Immature natural killer cell (primary cell): ENCODE measurements at places on chromosomes 6 and 20. TPM values are rescaled to one million over a fixed set of nuclear protein-coding genes. Genes with fewer than 3 reads are reported as not detected.

- peaks cover 6% of the 10 kb centered on the region for H3K4me1 ChIP-seq
- no peak for DNase-seq
- no peak overlapping the region for H3K4me3 ChIP-seq
- no peaks in the 10 kb centered on the region for H3K36me3 ChIP-seq
- H3K27ac ChIP-seq: no peak overlapping the region
Measured at GRCh38 chr6:62283796-62284411, 2.1 kb downstream of the KHDRBS2 start.

COL19A1 gene
- polyA plus RNA-seq: not detected

FAM184A gene
- polyA plus RNA-seq: not detected

DNA sequence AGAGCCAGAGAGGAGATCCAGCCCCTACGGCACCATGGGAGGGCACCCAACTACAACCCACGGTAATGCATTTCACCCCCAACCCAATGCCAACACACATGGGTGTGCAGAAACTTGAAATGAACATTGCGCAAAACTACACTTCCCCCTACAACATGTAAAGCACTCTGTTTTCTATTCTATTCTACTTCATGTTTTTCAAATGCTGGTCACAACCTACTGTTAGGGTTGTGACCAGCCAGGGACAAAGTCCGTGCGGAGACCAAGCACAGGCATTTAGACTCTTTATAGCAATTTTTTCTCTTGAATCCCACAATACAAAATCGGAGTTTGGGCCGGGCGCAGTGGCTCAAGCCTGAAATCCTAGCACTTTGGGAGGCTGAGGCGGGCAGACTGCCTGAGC is 90.6 kb downstream of the MRPL14 start:
- peaks cover 6% of the 10 kb centered on the region for H3K27me3 ChIP-seq
- H3K27ac ChIP-seq: no peak overlapping the region
- no peaks in the 10 kb centered on the region for H3K36me3 ChIP-seq
- DNase-seq: no peak
- no peaks in the 10 kb centered on the region for H3K4me1 ChIP-seq

DNA sequence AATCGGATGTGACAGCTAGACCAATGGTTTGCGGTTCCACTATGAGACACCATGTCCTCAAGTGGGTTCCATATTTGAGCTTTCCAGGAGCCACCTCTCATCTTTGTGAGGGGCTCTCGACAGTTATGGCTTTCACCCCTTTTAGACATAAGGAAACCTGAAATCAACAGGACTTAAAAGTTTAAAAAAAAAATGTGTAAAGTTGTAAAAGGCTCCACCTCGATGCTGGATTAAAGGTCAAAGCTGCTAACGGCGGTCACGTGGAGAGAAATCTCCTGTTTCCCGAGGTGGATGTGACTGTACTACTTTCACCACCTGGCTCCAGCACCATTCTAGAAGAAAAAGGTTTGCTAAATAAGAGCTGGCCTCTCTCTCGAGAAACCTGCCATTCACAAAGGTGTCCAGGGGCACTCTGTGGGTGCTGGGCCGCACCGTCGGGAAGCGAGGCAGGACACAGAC is 542 bp downstream of the ATP5F1E start:
- H3K36me3 ChIP-seq: peaks cover 26% of the 10 kb centered on the region
- peak overlapping the region; percentile 93 for H3K4me3 ChIP-seq
- DNase-seq: no peak
- peaks cover 57% of the 10 kb centered on the region for H3K4me1 ChIP-seq

PAX1 gene
- not detected for polyA plus RNA-seq

DNA sequence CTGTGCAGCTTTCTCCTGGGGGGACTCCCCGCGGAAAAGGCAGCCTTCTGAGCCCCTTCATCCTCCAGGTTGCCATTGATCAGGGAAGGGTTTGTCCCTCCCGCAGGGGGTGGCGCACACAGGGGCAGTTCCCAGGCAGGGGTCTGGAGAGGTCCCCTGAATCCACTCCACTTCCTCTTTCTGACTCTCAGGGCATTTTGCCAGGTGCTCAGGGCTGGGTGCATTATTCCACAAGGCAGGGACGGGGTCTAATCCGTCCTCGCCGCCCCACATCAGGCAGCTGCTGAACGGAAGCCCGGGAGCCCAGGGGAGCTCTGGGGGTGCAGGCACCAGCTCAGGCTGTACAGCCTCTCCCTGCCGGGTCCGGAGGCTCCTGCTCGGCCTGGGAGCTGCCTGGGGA is 180.9 kb downstream of the TTLL2 start:
- peaks cover 2% of the 10 kb centered on the region for H3K27me3 ChIP-seq
- H3K27ac ChIP-seq: no peak overlapping the region
- H3K4me1 ChIP-seq: no peaks in the 10 kb centered on the region
- no peak for DNase-seq
- no peaks in the 10 kb centered on the region for H3K36me3 ChIP-seq

PAK5 gene
- polyA plus RNA-seq: not detected

DNA sequence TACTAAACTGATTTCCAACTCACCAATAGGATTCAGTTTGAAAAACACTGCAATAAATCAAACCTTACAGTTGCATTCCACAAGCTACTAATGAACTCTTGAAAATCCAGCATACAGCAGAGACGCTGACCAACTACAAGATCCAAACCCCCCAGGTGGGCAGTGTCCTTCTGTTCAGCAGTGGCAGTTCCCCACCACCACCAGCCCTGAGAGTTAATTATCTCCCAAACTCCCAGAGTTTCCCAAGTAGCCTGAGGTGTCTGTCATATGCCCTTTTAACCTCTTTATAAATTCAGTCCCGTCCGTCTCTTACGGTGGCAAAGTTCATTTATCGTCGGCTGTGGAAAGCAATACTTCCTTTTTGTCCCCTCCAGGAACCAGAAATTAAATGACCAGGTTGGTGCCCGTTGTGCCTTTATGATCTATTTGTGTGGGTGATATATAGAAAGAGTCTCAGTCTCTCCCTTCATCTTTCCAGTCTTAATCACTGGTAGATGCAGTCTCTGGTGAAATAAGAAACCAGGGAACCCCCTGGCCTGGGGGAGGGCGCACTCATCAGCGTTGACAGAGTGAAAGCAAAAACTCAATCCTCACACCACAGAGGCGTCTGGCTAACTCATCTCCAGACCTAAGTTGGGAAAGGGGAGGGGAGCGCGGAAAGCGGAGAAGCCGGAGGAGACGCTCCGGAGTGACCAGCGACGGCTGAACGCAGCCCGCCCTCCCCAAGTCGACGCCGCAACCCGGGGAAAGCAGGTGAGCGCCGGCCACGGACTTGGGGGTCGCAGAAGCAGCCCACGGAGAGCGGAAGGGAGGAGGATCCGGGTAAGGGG is 717 bp downstream of the MRPL14 start:
- H3K4me3 ChIP-seq: peak overlapping the region; percentile 92
- peaks cover 53% of the 10 kb centered on the region for H3K4me1 ChIP-seq
- peaks cover 7% of the 10 kb centered on the region for H3K27me3 ChIP-seq
- peak overlapping the region; percentile 95 for H3K27ac ChIP-seq
- DNase-seq: peak; percentile 65

DNA sequence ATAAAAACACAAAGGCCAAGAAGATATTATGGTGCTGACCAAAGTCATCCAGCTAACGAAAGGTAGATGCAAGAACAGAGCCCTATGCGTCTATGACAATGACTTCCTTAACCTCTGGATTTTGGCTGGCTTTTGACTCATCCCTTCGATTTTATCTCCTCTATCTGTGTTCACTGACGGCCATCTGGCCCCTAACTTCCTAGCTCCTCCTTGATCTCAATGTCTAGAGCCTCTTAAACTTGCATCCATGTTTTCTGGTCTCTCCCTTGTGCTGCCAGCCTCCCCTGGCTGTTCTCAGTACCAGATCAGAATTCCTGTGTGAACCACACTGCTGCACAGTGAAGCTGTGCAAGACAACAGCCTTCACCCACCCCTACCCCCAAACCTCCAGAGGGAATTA is 452.9 kb downstream of the UTRN start:
- no peak overlapping the region for H3K4me3 ChIP-seq
- H3K36me3 ChIP-seq: peaks cover 45% of the 10 kb centered on the region
- H3K4me1 ChIP-seq: peaks cover 11% of the 10 kb centered on the region
- no peak for DNase-seq
- peaks cover 14% of the 10 kb centered on the region for H3K27me3 ChIP-seq

C6orf132 gene
- 0.10 TPM for polyA plus RNA-seq

HUS1B gene
- polyA plus RNA-seq: 1.7 TPM

GRCh38 chr6:113451049-113451448 is 406.1 kb upstream of the MARCKS start:
- no peak overlapping the region for H3K27ac ChIP-seq
- H3K36me3 ChIP-seq: no peaks in the 10 kb centered on the region
- no peak overlapping the region for H3K4me3 ChIP-seq
- peaks cover 2% of the 10 kb centered on the region for H3K27me3 ChIP-seq
- no peak for DNase-seq
- no peaks in the 10 kb centered on the region for H3K4me1 ChIP-seq

DNA sequence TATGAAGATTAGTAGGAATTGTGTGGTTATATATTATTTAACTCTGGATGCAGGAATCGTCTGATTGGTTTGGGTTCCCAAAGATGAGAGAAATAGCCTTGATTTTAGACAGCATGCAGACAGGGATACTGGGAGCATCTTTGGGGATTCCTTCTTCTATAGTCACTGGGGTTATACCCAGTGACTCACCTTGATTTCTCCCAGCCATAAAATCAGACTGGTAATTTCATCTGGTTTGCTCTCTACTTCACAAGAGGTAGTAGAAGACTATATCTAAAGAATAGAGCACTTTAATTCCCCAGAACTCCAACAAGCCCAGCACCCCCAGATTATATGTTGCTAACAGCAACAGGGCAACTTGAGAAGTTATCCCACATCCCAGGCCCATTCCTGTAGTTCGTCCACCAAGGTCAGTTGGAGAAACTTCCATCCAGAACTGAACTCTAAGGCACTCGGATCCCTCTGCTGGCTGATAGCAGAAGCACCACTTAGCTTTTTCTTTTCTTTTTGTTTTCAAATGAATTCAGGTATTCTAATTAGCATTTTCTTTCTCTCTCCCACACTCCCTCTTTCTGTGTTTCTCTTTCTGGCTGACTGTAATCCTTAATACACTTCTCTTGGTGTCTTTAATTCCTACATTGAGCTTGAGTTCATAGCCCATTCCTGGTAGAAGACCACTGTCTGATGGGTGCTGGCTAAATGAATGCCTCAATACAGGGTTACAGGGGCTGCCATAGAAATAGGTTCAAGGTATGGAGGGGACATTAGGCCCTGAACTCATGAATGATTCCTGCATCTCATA is 20.4 kb upstream of the EFHC1 start:
- no peak overlapping the region for H3K4me3 ChIP-seq
- H3K36me3 ChIP-seq: peaks cover 11% of the 10 kb centered on the region
- no peaks in the 10 kb centered on the region for H3K27me3 ChIP-seq
- peak overlapping the region; percentile 47 for H3K27ac ChIP-seq

HLA-DQB2 gene
- polyA plus RNA-seq: 2.9 TPM
